Hepatocyte (in vitro differentiated cells): ENCODE measurements at places on chromosomes 5 and 9. TPM values are rescaled to one million over a fixed set of nuclear protein-coding genes. Genes with fewer than 3 reads are reported as not detected.

DNA sequence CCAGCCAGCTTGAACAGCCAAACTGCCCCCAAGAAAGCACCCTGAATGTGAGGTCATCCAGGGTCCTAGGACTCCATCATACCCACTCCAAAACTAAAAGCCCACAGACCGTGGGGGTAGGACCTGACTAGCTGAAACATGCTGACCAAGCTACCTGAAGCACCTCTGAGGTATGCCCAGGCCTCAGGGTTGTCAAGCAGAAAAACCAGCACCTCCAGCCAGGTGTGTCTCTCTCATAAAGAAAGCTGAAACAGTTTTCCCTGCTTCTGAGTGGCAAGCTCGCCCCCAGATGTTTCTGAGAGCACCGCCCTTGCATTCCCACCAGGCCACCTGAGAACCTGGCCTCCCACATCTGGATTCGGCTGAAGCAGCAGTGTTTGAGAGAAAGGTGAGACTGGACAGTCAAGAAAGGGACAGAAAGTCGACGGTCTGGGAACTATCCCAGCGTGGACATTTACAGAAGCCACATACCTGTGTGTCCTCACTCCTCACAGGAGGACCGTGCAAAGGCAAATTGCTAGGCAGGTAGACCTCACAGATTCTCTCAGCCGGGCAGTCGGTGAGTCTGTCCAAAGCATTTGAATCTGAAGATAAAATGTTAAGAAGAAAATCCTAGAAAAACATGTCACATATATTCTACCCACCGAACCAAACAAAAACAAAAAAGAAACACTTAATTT is 155.6 kb upstream of the RASEF start:
- H3K27me3 ChIP-seq = no peaks in the 10 kb centered on the region
- H3K4me3 ChIP-seq = peak overlapping the region; percentile 76
- H3K36me3 ChIP-seq = no peaks in the 10 kb centered on the region

DNA sequence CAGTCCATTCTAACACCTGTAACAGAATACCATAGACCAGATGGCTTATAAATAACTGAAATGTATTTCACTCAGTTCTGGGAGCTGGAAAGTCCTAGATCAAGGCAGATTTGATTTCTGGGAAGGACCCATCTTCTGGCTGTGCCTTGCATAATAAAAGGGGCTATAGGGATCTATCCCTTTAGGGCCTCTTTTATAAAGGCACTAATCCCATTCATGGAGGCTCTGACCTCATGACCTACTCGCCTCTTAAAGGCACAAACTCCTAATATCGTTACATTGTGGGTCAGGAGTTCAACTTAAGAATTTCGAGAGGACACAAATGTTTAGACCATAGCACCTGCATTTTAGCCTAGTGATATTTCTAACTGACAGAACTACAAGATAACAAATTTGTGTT is 619.0 kb downstream of the CDH18 start:
- no peaks in the 10 kb centered on the region for H3K36me3 ChIP-seq
- no peaks in the 10 kb centered on the region for H3K4me1 ChIP-seq
- no peak overlapping the region for H3K4me3 ChIP-seq

- no peak for DNase-seq
- H3K36me3 ChIP-seq = no peaks in the 10 kb centered on the region
- no peak overlapping the region for H3K4me3 ChIP-seq
- H3K4me1 ChIP-seq = peaks cover 15% of the 10 kb centered on the region
Observed at GRCh38 chr9:97849980-97850379, 3.0 kb upstream of the FOXE1 start.

The CSF1R gene
- 4.5 and 4.7 TPM in 2 replicates for total RNA-seq

The RLN2 gene
- total RNA-seq = 0.87 TPM in 1 of 2 replicates, not detected in the other

The NEUROG1 gene
- total RNA-seq = not detected in 2 replicates

The PRDM9 gene
- total RNA-seq = 0.56 TPM in 1 of 2 replicates, not detected in the other

The CNTLN gene
- 7.3 and 9.2 TPM in 2 replicates for total RNA-seq
